Purkinje cell (primary cell): ENCODE measurements at places on chromosomes 1 and 21. TPM values are rescaled to one million over a fixed set of nuclear protein-coding genes. Genes with fewer than 3 reads are reported as not detected.

The PTAFR gene
- not detected in 2 replicates for polyA plus RNA-seq

The LSM10 gene
- polyA plus RNA-seq, result 37.8 and 55.1 TPM in 2 replicates

The TNNT2 gene
- not detected in 2 replicates for polyA plus RNA-seq

The TNFSF4 gene
- 0.63 TPM in 1 of 2 replicates, not detected in the other for polyA plus RNA-seq

The CFAP141 gene
- polyA plus RNA-seq, result not detected in 2 replicates

The DNAJC8 gene
- 142 TPM in 2 replicates for polyA plus RNA-seq

The KRTAP13-2 gene
- not detected in 2 replicates for polyA plus RNA-seq

The PCP4L1 gene
- polyA plus RNA-seq, result 5.9 and 7.5 TPM in 2 replicates

The PER3 gene
- 8.2 and 8.8 TPM in 2 replicates for polyA plus RNA-seq

The PRELP gene
- polyA plus RNA-seq, result 0.27 and 1.4 TPM in 2 replicates

The CDC20 gene
- polyA plus RNA-seq, result not detected in 2 replicates

The TEX35 gene
- polyA plus RNA-seq, result 0.38 TPM in 1 of 2 replicates, not detected in the other

The S100A7 gene
- polyA plus RNA-seq, result not detected in 2 replicates

The S100A8 gene
- not detected in 2 replicates for polyA plus RNA-seq

The MCOLN3 gene
- polyA plus RNA-seq, result not detected in 2 replicates

The IGSF3 gene
- 1.5 and 1.8 TPM in 2 replicates for polyA plus RNA-seq

The CCDC181 gene
- 13.1 and 16.6 TPM in 2 replicates for polyA plus RNA-seq

The S100A1 gene
- polyA plus RNA-seq, result not detected in 2 replicates

The SWT1 gene
- 0.94 and 1.1 TPM in 2 replicates for polyA plus RNA-seq

The PAPPA2 gene
- 0.27 and 0.47 TPM in 2 replicates for polyA plus RNA-seq

The NBPF4 gene
- not detected in 2 replicates for polyA plus RNA-seq

The HOOK1 gene
- 17.9 and 27.1 TPM in 2 replicates for polyA plus RNA-seq

The PRAMEF10 gene
- polyA plus RNA-seq, result not detected in 2 replicates

The PPFIA4 gene
- polyA plus RNA-seq, result 0.23 and 0.97 TPM in 2 replicates
